MV-4-11 (cell line): ENCODE measurements at places on chromosomes 13 and 19.

DNA sequence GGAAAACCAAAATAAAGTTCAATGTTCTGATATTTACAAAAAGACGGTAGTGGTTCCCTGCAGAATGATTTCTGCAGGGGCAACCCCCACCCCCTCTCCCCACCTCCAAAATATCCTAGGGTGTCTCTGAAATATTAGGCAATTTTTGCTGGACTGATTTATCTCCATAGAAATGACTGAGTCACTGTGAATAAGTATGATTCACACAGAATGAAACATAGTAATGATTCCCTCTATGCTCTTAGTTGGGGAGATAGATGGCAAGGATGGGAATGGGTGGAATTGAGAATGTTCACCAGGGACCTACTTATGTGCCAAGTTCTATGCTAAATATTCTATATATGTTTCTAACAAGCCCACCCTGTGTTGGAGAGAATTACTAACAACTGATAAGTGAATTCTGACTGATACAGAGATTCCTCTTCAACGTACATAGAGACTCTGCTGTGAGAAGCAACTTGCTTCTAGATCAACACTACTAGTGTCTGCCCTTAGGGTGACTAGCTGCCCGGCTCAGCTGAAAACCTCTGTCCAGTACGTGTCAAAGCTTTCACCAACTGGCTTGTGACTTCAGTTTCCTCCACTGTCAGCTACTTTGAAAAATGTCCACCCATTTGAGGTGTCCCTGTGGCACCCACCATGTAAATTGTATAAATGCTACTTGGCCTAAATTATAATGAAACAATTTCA, 38.4 kb upstream of the RAP2A start:
- no peak for DNase-seq

GRCh38 chr13:109396266-109396665, 390.1 kb downstream of the IRS2 start:
- no peak for DNase-seq

GRCh38 chr13:79246578-79246949, 159.5 kb downstream of the RBM26 start:
- DNase-seq, result peak; percentile 49

DNA sequence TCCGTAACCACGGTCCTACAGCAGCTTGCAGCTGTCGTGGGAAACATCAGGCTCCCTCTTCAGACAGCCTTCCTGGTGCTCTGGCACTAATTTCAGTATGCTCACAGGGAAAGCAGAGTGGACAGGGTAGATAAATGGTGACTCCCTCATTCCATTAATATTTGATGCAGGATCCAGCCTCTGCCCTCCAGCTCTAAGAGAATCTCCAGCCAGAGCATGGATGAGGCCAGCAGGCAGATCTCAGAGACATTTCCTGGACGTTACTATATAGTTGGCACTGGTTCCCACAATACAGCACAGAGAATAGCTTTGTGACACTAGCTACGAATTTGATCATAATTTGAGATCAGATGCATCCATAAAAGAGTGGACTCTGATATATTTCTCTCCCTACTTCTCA, 341.4 kb downstream of the LIG4 start:
- DNase-seq, result no peak

- peak; percentile 99 for DNase-seq
Measured at GRCh38 chr19:38506723-38507550, 73.4 kb downstream of the RYR1 start.

- DNase-seq, result no peak
Measured at GRCh38 chr13:22055259-22055658, 384.4 kb downstream of the FGF9 start.

GRCh38 chr13:43492745-43493144, 294.0 kb downstream of the ENOX1 start:
- DNase-seq, result no peak

DNA sequence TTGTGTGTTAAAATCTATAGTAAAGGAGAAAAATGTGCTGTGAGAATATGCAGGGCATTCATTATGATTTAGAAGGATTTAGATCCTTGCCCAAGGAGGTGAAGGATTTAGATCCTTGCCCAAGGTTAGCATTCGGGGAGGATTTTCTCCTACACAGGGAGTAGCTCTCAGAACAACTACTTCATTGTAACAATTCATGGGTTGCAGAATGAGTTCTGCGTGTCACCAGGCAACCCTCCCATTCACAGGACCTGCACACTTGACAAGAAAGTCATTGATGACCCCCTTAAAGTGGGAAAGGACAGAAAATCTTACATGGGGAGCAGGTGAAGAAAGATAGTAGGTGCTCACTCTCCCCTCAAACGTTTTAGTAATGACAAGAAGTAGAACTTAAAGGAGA, 167.1 kb upstream of the MAB21L1 start:
- DNase-seq, result no peak

- no peak for DNase-seq
Measured at GRCh38 chr13:34513526-34513925, 428.5 kb upstream of the NBEA start.

DNA sequence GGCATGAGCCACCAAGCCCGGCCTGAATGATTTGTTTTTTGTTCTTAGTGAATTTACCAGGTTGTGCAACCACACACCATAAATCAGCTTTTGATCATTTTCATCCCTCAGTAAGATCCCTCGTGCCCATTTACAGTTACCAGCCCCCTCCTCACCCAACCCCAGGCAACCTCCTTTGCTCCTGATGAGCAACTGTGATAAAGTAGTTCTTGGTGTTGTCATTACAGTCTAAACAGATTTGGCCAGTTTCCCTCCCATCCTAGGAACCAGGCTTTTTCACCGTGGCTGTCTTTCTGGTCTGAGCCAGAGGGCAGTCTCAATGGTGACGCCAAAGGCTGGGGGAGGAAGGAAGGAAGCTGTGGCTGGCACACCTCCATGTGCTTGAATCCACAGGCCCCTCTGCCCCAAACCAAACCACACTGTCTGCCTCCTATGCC, 61.2 kb upstream of the WDFY2 start:
- DNase-seq, result peak; percentile 58

- no peak for DNase-seq
Measured at GRCh38 chr19:16088351-16089009, 12.2 kb downstream of the TPM4 start.

DNA sequence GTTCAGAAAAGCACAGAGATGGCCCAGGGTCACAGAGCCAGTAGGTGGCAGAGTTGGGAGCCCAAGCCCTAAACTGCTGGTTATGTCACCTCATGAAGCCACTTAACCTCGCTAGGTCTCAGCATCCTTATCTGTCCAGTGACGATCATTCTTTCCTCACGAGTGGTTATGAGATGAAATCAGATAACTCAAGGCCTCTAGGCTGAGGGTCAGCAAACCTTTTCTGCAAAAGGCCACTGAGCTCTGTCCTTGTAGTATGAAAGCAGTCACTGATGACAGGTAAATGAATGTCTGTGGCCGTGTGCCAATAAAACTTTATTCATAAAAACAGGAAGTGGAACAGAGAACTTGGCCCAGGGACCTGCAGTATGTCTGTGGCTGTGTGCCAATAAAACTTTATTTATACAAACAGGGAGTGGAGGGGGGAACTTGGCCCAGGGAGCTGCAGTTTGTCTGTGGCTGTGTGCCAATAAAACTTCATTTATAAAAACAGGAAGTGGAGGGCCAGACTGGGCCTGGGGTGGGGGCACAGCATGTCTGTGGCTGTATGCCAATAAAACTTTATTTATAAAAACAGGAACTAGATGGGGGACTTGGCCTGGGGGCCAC, 71.2 kb downstream of the GNG7 start:
- DNase-seq, result peak; percentile 90

GRCh38 chr19:35991731-35992450, 3.1 kb upstream of the SDHAF1 start:
- no peak for DNase-seq

DNA sequence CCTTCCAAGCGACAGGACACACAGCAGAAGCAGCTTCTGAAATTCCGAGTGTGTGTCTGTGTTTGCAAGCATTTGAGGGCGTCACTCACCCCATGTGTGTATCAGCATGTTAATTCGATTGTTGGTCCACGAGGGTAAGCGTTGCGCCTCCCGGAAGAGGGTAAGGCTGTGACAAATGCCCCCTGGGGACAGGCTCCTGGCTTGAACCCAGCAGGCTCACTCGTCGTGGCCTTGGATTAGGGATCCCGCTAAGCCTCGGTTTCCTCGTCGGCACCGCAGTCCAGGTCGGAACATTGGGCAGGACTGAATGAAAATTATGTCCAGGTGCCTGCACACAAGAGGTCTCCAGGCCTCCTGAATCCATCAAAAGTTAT, 606 bp upstream of the STXBP2 start:
- peak; percentile 49 for DNase-seq

GRCh38 chr19:56092685-56093631, 28.1 kb downstream of the ZNF787 start:
- no peak for DNase-seq

GRCh38 chr19:36401475-36401874, 17.0 kb downstream of the ZFP82 start:
- peak; percentile 99 for DNase-seq

DNA sequence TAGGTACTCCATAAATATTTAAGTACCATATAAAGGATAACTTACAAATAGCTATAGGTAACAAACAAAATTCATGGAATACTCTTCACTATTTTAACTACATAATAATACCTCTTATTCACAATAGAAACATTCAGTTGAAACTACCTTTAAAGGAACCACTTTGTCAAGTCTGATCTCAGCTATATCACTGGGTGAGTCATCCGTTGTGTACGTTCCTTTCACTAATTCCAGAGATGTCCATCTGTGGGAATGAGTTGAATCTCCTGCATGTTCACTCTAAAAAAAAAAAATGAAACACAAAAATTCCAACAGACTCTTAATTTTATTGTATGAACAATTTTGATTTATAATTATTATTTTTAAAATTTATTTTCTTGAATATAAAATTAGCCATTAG, 149.4 kb upstream of the FBXL3 start:
- no peak for DNase-seq

DNA sequence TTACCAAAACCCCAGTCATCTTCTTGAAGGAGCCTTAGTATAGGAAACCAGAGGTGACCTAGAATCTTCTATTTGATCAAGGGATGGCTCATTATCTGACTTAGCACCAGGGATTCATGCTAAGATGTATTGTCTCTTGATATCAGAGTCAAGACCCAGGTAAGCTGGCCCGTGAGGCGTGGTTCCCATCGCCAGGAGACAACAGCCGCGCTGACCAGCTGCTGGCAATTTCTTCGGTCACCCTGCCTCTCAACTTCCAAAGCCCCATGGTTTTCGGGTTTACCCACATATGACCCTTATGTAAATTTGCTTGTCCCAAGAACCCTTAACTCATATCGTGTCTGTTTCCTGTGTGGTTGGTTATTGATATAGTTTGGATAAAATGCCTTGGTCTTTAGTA, 77.7 kb upstream of the VSTM2B start:
- no peak for DNase-seq

DNA sequence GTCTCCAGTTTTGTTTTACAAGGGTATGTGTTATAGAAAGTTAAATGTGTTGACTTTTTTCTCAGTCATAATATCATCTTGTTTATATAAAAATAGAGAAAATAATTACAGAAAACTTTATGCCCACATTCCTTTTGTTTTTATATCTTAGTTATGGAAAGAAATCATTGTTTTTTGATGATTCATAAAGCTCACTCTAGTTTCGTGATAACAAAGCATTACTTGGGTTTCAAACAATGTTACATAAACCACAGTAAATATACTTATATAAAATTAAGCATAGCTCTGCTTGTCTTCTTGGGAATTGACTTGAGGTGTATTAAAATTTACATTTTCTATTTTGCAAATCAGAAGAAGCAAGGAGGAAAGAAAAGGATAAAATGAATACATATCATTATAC, 111.8 kb downstream of the SGCG start:
- no peak for DNase-seq

DNA sequence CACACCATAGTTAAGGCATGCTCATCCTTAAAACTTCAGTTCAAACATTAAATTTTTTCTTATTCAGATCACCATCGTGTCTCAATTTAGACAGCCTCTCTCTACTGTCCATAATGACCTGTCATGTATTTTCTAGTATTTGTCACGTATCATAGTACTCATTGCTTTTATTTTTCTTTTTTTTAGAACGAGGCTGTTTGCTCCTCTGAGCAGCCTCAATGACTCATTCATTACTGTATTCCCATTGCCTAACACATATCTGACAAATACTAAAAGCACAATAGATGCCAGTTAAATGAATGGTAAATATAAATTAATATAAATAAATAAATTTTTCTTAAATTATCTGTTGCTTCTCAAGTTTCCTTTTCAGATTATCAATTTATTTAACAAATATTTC, 245.5 kb downstream of the TUBA3C start:
- no peak for DNase-seq

DNA sequence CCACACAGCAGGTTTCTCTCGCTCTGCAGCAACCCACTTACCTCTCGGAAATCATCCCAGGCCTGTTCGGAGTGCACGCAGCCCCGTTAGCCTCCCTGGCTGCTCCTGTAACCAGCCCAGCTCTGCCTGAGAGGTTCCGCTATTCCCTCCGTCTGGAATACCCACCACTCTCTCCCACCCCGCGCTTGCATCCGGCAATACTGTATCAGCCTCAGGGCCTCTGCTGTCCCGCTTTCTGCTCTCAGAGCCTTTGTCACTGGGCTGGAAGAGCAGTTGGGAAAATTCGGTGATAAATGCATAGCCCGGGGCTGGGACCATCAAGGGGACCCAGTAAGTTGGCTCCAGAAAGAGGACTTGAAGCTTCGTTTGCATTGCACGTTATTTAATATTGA, 759 bp upstream of the TLE6 start:
- DNase-seq, result no peak

GRCh38 chr13:24493356-24493755, 19.2 kb downstream of the PARP4 start:
- DNase-seq, result no peak

- DNase-seq, result no peak
Measured at GRCh38 chr13:63481334-63481733, 2065.7 kb upstream of the PCDH20 start.

GRCh38 chr13:43567608-43568007, 219.2 kb downstream of the ENOX1 start:
- DNase-seq, result no peak

DNA sequence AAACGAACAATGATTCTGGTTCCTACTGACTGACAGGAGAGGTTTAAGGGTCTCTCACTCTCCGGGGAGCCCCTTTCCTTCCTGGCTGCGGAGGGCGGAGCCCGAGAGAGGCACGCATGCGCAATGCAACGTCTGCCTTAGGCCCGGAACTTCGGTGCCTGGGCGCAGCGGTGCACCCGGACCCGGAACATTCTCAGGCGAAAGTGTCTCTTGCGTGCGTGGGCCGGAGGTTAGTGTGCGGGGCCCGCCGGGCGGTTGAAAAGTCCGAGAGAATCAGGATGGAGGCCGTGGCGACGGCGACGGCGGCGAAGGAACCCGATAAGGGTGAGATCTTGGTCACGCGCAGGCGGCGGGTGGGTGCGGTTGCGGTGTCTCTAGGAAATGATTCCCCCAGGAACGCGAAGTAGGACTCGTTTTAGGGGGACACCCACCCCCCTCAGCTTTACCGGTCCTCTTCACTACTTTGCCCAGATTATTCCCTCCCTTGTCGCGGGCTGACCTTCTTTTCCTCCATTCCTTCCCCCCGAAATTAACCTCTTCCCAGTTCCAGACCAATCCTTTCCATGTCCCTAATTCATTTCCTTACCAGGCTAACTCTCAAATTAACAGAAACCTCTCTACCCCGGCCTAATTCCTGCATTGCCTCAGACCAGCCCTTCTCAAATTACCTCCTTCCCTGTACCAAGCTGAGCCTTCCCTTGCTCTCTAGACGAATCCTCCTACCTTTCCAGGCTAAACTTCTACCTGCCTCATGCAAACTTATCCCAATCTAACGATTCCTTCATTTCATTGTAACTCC, at the start of gene CCDC97:
CCDC97 (plus strand) TSS at position 140 of the 799 bp plus-strand sequence; CDS start at position 279, 139 bp downstream.
- DNase-seq, result peak; percentile 85
